ENCODE measurements at places on chromosomes 16 and 17.

- no peak for DNase-seq
These were observed 9.4 kb upstream of the CNEP1R1 start for GRCh38 chr16:50015631-50016030.

DNA sequence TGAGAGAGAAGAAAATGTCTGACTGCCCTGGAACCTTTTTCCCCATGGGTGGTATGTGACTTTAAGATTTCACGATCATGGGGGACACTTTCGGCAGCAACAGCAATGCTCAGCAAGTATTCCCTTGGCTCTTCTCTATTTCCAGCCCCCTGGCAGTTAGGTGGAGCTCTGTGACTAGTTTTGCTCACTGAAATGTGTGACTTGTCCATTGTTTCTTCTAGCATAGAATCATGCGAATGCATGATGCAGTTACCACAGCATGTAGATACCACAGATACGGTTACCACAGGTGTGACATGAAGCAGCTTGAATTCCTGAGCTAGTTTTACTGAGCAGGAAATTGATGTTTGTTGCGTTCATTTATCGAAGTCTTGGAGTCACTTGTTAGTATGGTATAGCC, 1034.5 kb upstream of the EEF2KMT start:
- no peak for DNase-seq

- no peak for DNase-seq
These were observed 30.8 kb downstream of the PLCD3 start for GRCh38 chr17:45101546-45101882.

- no peak for DNase-seq
These were observed 43.5 kb downstream of the GPRC5B start for GRCh38 chr16:19841184-19841583.

- DNase-seq: no peak
These were observed 64.0 kb downstream of the SNX20 start for GRCh38 chr16:50616883-50617645.

GRCh38 chr17:45794840-45795239, 10.7 kb downstream of the CRHR1 start:
- DNase-seq: no peak

DNA sequence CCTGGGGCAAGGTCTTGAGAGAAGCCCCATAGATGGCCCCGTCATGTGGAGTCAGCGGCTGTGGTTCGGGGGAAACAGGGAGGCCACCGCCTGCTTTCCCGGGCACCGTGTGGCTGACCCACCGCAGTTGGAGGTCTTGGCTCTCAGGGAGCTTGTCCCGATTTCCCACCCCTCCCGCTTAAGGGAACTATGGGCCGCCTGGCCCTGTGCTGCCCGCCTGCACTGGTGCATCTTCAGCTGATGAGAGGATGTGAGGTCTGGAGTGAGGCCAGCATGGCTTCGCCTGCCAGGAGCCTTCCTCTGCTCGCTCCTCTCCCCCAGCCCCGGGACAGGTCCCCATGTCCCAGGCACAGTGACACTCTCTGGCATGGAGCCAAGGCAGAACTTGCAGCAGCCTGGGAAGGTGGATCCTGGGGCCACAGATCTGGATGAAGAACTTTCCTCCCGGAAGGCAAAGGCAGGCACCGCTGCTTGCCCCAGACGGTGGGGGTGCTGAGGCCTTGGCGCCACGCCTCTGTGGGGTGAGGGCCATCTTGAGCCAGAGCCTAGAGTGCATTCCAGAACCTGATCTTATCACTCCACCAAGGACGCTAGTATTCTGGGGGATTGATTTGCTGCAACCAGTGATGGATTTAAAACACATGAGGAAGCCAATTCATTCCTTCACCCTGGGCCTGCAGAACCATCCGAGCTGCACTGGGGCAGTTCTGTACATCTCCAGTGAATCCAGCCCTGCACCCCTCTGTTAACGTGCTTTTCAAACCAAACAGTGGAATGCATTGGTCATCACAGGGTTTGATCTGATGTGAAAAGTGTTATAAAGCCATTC, 178.6 kb upstream of the TNRC6C start:
- DNase-seq: no peak

DNA sequence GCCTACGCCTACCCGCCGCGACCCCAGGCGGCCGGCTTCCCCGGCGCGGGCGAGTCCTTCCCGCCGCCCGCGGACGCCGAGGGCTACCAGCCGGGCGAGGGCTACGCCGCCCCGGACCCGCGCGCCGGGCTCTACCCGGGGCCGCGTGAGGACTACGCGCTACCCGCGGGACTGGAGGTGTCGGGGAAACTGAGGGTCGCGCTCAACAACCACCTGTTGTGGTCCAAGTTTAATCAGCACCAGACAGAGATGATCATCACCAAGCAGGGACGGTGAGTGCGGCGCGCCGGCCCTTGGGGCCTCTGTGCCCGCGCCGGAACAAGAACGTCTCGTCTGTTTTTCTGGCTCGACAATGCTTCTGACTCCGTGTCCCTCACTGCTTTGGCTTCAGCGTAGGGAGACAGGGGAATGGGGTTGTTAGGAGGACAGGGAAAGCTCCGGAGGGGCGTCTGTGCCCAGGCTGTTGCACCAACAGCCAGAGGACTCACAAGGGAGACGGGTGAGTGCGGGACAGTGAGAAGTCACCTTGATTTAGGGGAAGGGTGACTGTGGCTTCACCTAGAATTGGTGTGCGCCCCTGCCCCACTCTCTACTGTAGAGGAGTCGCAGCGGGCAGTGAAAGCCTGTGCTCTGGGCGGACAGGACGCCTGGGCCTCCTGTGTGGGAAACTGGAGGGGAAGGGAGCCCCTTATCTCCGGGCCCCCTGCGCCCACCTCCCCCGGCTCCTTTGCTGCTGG, 806 bp downstream of the TBX21 start:
- DNase-seq: no peak

DNA sequence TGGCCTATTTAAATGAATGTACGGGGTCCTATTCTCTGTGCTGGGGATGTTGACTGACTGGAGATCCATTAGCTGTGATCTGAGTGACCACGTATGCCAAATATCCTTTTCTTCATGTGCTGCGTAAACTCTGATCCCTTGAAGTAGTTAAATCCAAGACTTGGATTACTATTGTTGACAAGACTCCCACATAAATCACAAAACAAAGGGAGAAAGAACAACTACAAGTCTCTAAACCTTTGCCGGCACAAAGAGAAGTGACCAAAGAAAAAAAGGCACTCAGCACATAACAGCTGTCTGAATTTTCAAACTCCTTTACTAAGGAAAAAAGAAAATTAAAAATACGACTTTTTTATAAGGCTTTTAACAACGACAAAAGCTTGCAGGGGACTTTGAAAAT, 559.9 kb upstream of the CDH8 start:
- DNase-seq: no peak

DNA sequence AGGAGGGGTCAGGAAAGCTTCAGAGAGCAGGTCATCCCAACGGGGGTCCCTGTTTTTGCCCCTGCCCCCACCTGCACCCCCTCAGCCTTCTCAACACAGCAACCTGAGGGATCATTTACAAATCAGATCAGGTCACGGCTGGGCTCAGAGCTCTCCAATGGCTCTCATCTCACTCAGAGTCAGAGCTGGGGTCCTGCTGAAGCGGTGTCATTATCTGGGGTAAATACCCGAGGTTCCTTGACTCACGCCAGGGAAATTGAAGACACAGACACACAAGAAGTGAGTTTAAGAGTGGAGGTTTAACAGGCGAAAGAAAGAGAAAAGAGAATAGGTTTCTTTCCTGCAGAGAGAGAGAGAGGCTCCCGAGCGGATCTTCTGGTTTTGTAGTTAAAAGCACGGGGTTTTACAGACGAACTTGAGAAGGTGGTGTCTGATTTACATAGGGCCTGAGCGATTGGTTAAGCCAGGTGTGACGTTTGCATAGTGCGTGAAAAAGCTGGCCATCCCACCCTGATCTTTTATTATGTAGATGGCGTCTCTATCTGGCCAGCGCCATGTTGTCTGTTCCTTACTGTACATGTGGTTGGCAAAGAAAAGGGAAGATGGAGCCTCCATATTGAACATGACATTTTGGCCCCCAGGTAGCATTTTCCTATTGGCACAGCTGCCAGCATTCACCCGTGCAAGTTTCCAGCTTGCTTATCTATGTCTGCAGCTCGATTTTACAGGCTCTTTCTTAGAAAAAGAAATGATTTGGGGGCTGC, 51.4 kb downstream of the WSB1 start:
- DNase-seq: no peak

GRCh38 chr17:77579682-77580081, 378.8 kb upstream of the TNRC6C start:
- no peak for DNase-seq

GRCh38 chr16:30745082-30745481, 3.1 kb upstream of the PHKG2 start:
- DNase-seq: no peak

DNA sequence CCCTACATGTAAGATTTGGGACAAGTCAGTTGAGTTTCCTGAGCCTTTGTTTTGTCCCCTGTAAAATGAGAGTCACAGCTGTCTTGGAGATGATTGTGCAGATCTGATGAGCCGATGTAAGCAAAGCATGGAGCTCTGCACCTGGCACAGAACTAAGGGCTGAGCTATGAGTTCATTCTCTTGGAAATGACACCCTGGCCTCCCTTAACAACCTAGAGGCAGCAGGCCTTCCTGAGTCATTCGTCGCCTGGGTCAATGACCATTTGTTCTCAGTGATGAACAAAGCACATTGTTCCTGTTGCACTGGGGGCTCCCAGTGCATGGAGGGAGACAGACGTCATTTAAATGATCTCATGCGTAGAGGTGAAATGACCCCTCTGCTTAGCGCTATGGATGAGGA, 62.8 kb upstream of the GCSH start:
- DNase-seq: no peak

- no peak for DNase-seq
These were observed 147.4 kb downstream of the ZNF423 start for GRCh38 chr16:49708491-49708890.

GRCh38 chr16:2034696-2035430, 8.2 kb downstream of the NHERF2 start:
- no peak for DNase-seq

GRCh38 chr17:27456681-27457359, 572 bp downstream of the KSR1 start:
- DNase-seq: no peak

All from skeletal muscle cell (primary cell).